SJSA1 (cell line): ENCODE measurements at places on chromosomes 6 and 20.
A peak's percentile ranks its signal among the peaks of the same experiment; 100 is the strongest.

GRCh38 chr6:71388856-71389527 lies 100.4 kb downstream of the OGFRL1 start:
- H3K27ac ChIP-seq: no peak overlapping the region
- peaks cover 48% of the 10 kb centered on the region for H3K4me1 ChIP-seq
- no peak for DNase-seq
- H3K4me3 ChIP-seq: no peak overlapping the region
- no peaks in the 10 kb centered on the region for H3K27me3 ChIP-seq
- H3K36me3 ChIP-seq: peaks cover 21% of the 10 kb centered on the region

GRCh38 chr20:30487947-30488926 lies 769.2 kb upstream of the DEFB115 start:
- DNase-seq: no peak
- H3K27me3 ChIP-seq: no peaks in the 10 kb centered on the region
- H3K4me1 ChIP-seq: no peaks in the 10 kb centered on the region
- no peak overlapping the region for H3K4me3 ChIP-seq
- H3K27ac ChIP-seq: no peak overlapping the region
- no peaks in the 10 kb centered on the region for H3K36me3 ChIP-seq

- H3K4me1 ChIP-seq: no peaks in the 10 kb centered on the region
- no peaks in the 10 kb centered on the region for H3K36me3 ChIP-seq
- no peak for DNase-seq
- H3K4me3 ChIP-seq: no peak overlapping the region
- H3K27ac ChIP-seq: no peak overlapping the region
Measured at GRCh38 chr6:57276946-57277345, 40.5 kb upstream of the PRIM2 start.

DNA sequence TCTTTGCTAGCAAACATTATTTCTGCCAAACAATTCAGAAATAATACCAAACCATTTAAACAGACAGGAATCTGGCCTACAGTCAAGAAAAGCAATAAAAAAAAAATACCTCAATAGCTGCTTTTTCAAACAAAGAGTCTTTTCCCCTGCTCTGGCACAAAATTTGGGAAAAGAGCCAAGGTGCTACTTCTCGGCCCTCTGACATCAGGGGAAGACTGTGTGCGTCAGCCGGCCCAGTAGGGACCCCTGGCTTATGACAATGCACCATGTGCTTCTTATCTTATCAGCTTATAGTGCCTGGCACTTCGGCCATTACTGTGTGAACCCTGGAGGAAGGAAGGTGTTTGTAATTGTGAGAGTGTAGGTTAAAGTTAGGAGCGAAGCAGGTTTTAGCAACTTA lies 89.4 kb downstream of the PDE10A start:
- no peak overlapping the region for H3K4me3 ChIP-seq
- DNase-seq: no peak
- 0 out of 2 replicates have a peak, but pooled peaks cover 5% of the 10 kb centered on the region for H3K4me1 ChIP-seq
- no peak overlapping the region for H3K27ac ChIP-seq
- no peaks in the 10 kb centered on the region for H3K36me3 ChIP-seq

GRCh38 chr6:75550544-75551167 lies 51.0 kb upstream of the SENP6 start:
- H3K4me3 ChIP-seq: no peak overlapping the region
- H3K27ac ChIP-seq: no peak overlapping the region
- H3K27me3 ChIP-seq: no peaks in the 10 kb centered on the region; the same call in none of the 2 replicates
- H3K36me3 ChIP-seq: no peaks in the 10 kb centered on the region
- 0 out of 2 replicates have a peak, but pooled peaks cover 5% of the 10 kb centered on the region for H3K4me1 ChIP-seq

- DNase-seq: no peak
- no peaks in the 10 kb centered on the region for H3K36me3 ChIP-seq
- no peak overlapping the region for H3K27ac ChIP-seq
- H3K4me3 ChIP-seq: no peak overlapping the region
- no peaks in the 10 kb centered on the region; the same call in 1 of the 2 replicates for H3K4me1 ChIP-seq
Measured at GRCh38 chr20:32040142-32040953, 11.7 kb upstream of the HCK start.

GRCh38 chr6:170289180-170289931 lies 1.5 kb downstream of the DLL1 start:
- no peak for DNase-seq
- H3K27ac ChIP-seq: no peak overlapping the region
- H3K4me3 ChIP-seq: peak overlapping the region; percentile 45
- H3K36me3 ChIP-seq: no peaks in the 10 kb centered on the region
- H3K4me1 ChIP-seq: peaks cover 25% of the 10 kb centered on the region
- H3K27me3 ChIP-seq: peaks cover 88% of the 10 kb centered on the region

- H3K27ac ChIP-seq: no peak overlapping the region
- no peak overlapping the region for H3K4me3 ChIP-seq
- H3K36me3 ChIP-seq: peaks cover 32% of the 10 kb centered on the region
- no peaks in the 10 kb centered on the region for H3K4me1 ChIP-seq
Measured at GRCh38 chr20:34061695-34062094, 50.3 kb downstream of the EIF2S2 start.

DNA sequence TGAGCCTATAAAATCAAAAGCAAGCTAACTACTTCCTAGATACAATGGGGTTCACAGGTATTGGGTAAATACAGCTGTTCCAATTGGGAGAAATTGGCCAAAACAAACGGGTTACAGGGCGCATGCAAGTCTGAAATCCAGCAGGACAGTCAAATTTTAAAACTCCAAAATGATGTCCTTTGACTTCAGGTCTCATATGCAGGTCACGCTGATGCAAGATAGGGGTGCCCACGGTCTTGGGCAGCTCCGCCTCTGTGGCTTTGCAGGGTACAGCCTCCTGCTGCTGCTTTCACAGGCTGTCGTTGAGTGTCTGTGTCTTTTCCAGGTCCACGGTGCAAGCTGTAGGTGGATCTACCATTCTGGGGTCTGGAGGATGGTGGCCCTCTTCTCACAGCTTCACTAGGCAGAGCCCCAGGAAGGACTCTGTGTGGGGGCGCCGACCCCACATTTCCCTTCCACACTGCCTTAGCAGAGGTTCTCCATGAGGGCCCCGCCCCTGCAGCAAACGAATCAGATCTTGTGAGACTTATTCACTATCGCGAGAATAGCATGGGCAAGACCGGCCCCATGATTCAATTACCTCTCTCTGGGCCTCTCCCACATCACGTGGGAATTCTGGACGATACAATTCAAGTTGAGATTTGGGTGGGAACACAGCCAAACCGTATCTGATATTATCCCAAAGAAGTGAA lies 11.9 kb upstream of the SMIM29 start:
- H3K27ac ChIP-seq: no peak overlapping the region
- H3K27me3 ChIP-seq: no peaks in the 10 kb centered on the region
- no peak overlapping the region for H3K4me3 ChIP-seq
- no peaks in the 10 kb centered on the region for H3K36me3 ChIP-seq

- H3K36me3 ChIP-seq: no peaks in the 10 kb centered on the region
- no peak overlapping the region for H3K4me3 ChIP-seq
- DNase-seq: no peak
- H3K27me3 ChIP-seq: 0 out of 2 replicates have a peak, but pooled peaks cover 9% of the 10 kb centered on the region
- H3K27ac ChIP-seq: no peak overlapping the region
- no peaks in the 10 kb centered on the region for H3K4me1 ChIP-seq
Measured at GRCh38 chr20:19375395-19375794, 163.0 kb downstream of the SLC24A3 start.

DNA sequence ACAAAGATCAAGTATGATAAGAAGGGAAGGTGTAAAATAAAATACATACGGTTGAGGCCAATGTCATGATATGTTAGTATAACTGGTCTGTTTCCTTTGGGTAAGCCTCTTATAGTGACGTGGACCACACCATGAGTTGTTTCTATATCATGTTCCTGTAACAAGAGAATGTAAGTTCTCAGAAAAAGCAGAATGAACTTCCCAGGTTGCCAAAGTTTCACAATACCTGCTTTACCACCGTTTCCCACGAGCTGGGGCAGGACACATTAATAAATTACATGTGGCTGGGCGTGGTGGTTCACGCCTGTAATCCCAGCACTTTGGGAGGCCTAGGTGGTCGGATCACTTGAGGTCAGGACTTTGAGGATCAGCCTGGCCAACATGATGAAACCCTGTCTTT lies 42.6 kb upstream of the SLA2 start:
- no peak for DNase-seq
- no peaks in the 10 kb centered on the region for H3K27me3 ChIP-seq
- no peaks in the 10 kb centered on the region for H3K36me3 ChIP-seq
- no peak overlapping the region for H3K27ac ChIP-seq

GRCh38 chr6:138339024-138339423 lies 38.7 kb upstream of the SMIM28 start:
- no peak overlapping the region for H3K27ac ChIP-seq
- DNase-seq: no peak
- no peaks in the 10 kb centered on the region for H3K4me1 ChIP-seq

GRCh38 chr6:155635416-155635815 lies 179.8 kb upstream of the NOX3 start:
- H3K27me3 ChIP-seq: no peaks in the 10 kb centered on the region
- no peak overlapping the region for H3K27ac ChIP-seq
- H3K36me3 ChIP-seq: no peaks in the 10 kb centered on the region
- no peaks in the 10 kb centered on the region for H3K4me1 ChIP-seq
- no peak for DNase-seq

DNA sequence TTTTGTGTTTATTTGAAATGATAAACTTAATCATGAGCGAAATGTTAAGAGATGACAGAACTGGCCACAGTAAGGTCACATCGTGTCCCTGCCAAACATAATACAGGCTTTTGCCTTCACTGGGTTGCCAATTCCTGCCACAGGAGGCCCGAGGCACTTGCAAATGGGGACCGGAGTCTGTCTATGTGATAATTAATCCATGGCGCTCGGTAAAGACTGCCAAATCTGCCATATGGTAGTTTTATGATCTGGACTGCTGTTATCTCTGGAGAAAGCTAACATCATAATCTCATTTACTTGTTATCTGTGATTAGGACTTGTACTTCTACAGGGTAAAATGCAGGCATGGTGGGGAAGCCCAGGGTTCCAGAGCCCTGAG lies 170.5 kb upstream of the TSHZ2 start:
- 0 out of 2 replicates have a peak, but pooled peaks cover 10% of the 10 kb centered on the region for H3K27me3 ChIP-seq
- no peaks in the 10 kb centered on the region for H3K36me3 ChIP-seq
- H3K4me1 ChIP-seq: no peaks in the 10 kb centered on the region
- DNase-seq: no peak
- no peak overlapping the region for H3K27ac ChIP-seq

DNA sequence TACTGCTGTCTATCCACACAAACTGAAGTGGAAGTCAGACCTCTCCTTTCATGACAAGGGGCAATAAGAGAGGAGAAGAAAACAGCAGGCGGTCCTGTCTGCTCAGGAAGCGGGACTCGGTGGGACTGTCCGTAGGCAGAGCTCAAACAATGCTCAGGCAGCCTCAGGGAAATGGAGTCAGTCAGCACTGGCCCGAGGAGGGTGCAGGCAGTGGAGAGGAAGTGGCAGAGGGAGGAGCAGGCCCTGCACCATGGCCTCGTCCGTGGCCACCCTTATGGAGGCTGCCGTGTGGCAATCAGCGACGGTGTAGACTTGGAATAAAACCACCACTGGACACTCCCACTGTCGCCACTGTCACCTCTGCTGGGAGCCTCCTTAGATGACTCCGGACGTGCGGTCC lies 19.6 kb downstream of the FOXC1 start:
- H3K27me3 ChIP-seq: no peaks in the 10 kb centered on the region
- peaks cover 37% of the 10 kb centered on the region for H3K4me1 ChIP-seq
- no peak for DNase-seq
- no peak overlapping the region for H3K4me3 ChIP-seq
- H3K36me3 ChIP-seq: no peaks in the 10 kb centered on the region

DNA sequence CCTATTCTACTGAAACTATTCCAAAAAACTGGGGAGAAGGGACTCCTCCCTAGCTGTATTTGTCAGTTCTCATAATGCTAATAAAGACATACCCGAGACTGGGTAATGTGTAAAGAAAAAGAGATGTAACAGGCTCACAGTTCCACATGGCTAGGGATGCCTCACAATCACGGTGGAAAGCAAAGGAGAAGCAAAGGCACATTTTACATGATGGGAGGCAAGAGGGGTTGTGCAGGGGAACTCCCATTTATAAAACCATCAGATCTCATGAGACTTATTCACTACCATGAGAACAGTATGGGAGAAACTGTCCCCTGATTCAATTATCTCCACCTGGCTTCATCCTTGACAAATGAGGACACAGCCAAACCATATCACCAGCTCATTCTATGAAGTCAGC lies 111.2 kb upstream of the RIPOR2 start:
- DNase-seq: no peak
- no peaks in the 10 kb centered on the region for H3K36me3 ChIP-seq
- no peaks in the 10 kb centered on the region; the same call in 1 of the 2 replicates for H3K27me3 ChIP-seq
- H3K4me3 ChIP-seq: no peak overlapping the region

- H3K4me3 ChIP-seq: no peak overlapping the region
- H3K27me3 ChIP-seq: no peaks in the 10 kb centered on the region
- H3K36me3 ChIP-seq: peaks cover 62% of the 10 kb centered on the region
- no peak for DNase-seq
- peaks cover 12% of the 10 kb centered on the region for H3K4me1 ChIP-seq
Measured at GRCh38 chr6:41551086-41551700, 5.0 kb downstream of the FOXP4 start.

DNA sequence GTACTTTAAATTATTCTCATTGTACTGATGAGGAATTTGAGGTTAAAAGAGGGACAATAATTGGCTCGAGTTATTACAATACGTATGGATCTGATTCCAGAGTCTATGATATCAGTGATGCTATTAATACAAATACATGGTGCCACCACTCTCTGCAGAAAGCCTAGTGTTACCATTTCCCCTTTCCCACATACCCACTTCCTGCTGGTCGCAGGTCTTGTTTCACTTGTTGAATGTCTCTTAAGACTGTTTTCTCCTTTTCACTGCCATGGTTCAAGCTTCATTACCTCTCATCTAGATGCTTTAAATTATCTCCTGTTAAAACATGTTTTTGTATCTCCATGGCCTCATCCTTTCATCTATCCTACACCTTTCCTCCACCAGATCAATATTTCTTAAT lies 62.0 kb downstream of the FHL5 start:
- H3K4me3 ChIP-seq: no peak overlapping the region
- no peaks in the 10 kb centered on the region for H3K36me3 ChIP-seq
- peaks cover 4% of the 10 kb centered on the region; the same call in 1 of the 2 replicates for H3K27me3 ChIP-seq
- no peak for DNase-seq
- no peaks in the 10 kb centered on the region for H3K4me1 ChIP-seq

- H3K27ac ChIP-seq: no peak overlapping the region
- H3K4me1 ChIP-seq: no peaks in the 10 kb centered on the region
- no peak for DNase-seq
Measured at GRCh38 chr6:108005961-108006360, 48.0 kb upstream of the SEC63 start.

- H3K4me1 ChIP-seq: no peaks in the 10 kb centered on the region
- H3K27ac ChIP-seq: no peak overlapping the region
- no peak overlapping the region for H3K4me3 ChIP-seq
- no peak for DNase-seq
- H3K36me3 ChIP-seq: no peaks in the 10 kb centered on the region
Measured at GRCh38 chr6:136520517-136520916, 29.7 kb downstream of the MAP7 start.

GRCh38 chr20:43583982-43584432 lies 6.7 kb upstream of the IFT52 start:
- H3K4me3 ChIP-seq: no peak overlapping the region
- no peaks in the 10 kb centered on the region for H3K36me3 ChIP-seq
- H3K27ac ChIP-seq: peak overlapping the region; percentile 34
- H3K27me3 ChIP-seq: no peaks in the 10 kb centered on the region
- H3K4me1 ChIP-seq: peaks cover 27% of the 10 kb centered on the region
